ENCODE measurements at places on chromosomes 5 and 9.

- DNase-seq = no peak
These were observed 17.4 kb downstream of the FRMPD1 start for GRCh38 chr9:37668116-37668601.

DNA sequence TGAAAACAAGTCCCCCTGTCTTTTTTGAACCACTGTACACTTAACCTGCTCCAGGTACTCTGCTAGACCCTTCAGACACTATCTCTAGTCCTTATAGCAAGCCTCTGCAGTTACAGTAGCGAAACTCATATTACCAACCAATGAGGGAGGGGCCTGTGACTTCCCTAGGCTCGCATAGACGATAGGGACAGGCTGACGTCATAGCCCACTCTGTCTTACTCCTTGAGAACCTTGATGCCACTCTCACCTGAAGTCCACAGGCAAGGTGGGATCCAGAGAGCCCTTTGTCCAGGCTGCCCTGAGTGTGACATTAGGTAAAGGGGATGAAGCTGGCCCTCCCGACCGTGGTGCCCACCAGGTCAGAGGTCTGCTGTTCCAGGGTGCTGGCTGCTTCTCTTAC is 65.3 kb downstream of the ACTBL2 start:
- DNase-seq = no peak

- DNase-seq = no peak
These were observed 171.3 kb downstream of the EBF1 start for GRCh38 chr5:158928404-158928803.

- DNase-seq = no peak
These were observed 10.1 kb downstream of the SH3GL2 start for GRCh38 chr9:17588941-17589340.

- DNase-seq = no peak
These were observed 47.6 kb upstream of the GRHPR start for GRCh38 chr9:37374892-37375291.

GRCh38 chr5:134037160-134037559 is 32.4 kb upstream of the VDAC1 start:
- DNase-seq = no peak

DNA sequence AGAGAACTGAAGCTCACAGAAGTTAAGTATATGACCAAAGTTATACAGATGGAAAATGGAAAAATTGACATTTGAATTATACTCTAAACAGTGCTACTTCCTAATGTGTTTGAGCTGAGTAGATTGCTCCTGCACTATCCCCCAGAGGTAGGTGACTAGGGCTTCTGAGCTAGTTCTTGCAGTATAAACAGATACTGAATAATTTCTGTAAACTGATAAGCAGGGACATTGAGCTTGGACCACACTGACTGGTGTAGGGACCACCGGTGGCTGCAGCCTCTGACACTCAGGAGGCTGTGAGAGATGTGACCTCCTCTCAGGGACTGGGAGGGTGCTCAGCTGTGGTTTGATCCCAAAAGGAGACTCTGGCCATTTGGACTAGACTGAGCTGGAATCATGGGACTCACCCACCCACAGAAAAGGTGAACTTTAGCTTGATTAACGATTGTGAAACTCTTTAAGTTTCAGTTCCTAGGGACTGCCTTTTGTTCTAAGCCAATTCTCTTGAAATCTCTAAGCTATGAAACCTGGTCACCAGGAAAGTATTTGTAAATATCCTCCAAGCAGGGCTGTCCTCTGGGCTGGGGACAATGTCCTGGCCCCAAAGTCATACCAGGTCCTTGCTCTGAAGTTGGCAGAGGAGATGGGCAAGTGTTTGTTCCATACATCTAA is 291.5 kb downstream of the SEC61B start:
- DNase-seq = no peak

GRCh38 chr9:137872296-137872695 is 5.3 kb upstream of the CACNA1B start:
- DNase-seq = no peak

DNA sequence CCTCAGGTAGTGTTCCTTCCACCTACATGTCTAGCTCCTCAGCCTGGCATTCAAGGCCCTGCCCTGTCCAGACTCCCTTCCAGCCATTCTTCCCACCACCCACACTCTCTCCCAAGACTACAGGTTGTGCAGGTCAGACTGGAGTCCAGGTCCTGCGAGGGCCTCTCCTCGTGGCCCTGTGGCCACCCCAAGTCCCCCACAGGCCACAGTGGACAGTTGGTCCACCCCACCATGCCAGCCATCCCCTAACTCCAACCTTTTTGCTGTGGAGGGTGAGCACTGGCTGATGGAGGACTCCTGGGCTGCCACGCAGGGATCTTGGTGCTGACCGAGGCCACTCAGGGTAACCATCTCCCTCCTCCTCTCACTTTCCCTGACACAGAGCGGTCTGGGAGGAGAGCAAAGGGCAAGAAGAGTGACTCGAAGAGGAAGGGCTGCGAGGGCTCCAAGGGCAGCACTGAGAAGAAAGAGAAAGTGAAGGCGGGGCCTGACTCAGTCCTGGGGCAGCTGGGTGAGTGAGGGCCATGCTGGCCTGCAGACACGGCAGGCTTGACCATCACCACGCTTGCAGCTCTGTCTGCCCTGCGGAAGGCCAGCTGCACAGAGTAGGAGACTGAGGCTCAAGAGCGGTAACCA is 51.0 kb downstream of the JADE2 start:
- DNase-seq = no peak

GRCh38 chr9:120587328-120587727 is 7.4 kb upstream of the CDK5RAP2 start:
- no peak for DNase-seq

- no peak for DNase-seq
These were observed 20.0 kb downstream of the F2R start for GRCh38 chr5:76735762-76736545.

GRCh38 chr5:103119070-103119764 is 721 bp downstream of the GIN1 start:
- no peak for DNase-seq

DNA sequence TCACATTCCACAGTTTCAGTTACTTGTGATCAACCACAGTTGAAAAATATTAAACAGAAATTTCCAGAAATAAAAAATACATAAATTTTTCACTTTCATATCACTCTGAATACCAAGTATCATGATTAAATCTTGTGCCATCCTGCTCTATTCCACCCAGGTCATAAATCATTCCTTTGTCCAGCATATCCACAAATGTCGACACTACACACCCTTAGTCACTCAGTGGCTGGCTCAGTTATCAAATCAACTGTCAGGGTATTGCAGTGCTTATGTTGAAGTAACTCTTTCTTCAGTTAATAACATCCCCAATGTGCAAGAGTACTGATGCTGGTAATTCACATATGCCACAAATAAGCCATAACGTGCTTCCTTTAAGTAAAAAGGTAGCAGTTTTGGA is 115.7 kb downstream of the FBXL17 start:
- DNase-seq = no peak

DNA sequence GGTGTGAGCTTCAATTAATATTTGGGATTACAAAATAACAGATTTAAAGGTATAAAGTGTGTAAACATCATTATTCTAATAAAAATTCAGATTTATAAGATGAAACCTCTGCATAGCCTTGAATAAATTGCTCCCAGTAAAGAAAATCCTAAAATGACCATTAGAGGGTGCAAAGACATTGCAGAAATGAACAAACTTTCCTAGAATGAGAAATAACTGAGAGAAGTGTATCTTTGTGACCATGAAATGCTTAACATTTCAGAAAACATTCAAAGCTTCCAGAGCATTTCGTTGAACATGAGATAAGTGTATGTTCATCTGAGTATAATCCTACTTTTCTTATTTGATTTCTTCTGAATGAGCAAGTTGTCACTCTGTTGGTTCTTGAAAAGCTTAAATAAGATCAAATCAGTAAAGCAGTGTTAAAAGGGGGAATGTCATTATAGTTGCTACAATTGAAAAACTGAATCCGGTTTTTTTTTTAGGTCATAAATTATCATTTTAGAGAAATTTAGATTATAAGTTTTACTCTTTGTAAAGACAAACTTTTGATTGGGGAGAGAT is 24.7 kb upstream of the NUDT12 start:
- DNase-seq = peak; percentile 49

- no peak for DNase-seq
These were observed 44.4 kb downstream of the MAP1B start for GRCh38 chr5:72151646-72152045.

- DNase-seq = peak; percentile 50
These were observed 548.6 kb downstream of the CSNK1G3 start for GRCh38 chr5:124060413-124061067.

- DNase-seq = no peak
These were observed 17.6 kb upstream of the HEXB start for GRCh38 chr5:74667396-74667795.

DNA sequence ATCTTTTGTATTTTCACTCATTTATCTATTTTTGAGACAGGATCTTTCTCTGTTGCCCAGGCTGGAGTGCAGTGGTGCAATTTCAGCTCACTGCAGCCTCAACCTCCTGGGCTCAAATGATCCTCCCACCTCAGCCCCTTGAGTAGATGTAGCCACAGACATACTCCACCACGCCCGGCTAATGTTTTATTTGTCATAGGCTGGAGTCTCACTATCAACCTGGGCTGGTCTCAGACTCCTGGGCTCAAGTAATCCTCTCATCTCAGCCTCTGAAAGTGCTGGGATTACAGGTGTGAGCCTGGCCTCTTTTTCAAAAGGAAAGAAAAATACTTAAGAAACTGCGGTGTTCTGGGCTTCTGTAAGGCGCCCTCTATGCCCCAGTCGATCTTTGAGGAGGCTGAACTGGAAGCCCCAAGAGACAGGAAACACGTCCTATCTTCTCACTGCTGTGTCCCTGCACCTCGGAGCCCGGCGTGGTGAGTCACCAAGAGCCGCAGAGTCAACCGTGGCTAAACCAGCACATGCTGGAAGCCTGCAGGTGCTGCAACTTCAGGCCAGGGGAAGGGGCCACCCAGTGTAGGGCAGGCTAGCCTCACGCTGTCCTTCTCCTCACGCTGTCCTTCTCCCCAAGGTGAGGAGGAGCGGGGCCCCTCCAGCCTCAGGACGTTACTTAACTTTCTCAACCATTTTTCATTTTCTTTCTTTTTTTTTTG is 15.2 kb upstream of the LHX3 start:
- no peak for DNase-seq

GRCh38 chr9:126705767-126706697 is 92.3 kb downstream of the LMX1B start:
- DNase-seq = no peak

DNA sequence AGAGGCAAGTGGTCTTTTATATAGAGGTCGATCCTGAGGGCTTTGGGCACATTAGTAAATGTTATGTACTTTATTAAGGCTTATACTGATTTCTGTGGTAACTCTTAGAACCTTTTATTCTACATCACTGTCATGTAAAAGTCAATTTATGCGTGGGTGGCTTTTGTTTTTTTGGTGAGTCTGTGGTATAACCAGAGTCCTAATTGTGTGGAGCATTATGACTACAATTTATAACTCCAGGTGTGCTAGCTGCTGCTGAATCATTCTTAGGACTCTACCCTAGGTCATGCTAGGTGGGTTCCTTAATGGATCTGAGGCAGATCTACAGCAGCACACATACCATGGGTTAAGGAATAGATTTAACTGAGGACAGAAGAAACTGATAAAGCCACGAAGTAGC is 33.9 kb upstream of the KCNN2 start:
- DNase-seq = no peak

DNA sequence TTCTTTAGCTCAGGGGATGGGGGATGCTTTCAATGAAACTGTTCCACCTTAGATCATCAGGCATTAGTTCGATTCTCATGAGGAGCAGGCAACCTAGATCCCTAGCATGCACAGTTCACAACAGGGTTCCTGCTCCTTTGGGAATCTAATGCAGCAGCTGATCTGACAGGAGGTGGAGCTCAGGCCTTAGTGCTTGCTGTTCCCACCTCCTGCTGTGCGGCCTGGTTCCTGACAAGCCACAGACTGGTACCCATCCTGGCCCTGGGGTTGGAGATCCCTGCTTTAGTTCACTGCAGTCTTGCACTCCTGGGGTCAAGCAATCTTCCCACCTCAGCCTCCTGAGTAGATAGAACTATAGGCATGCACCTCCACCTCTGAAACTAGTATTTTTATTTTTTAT is 1369.8 kb upstream of the NUDT12 start:
- DNase-seq = no peak

- DNase-seq = no peak
These were observed 177.8 kb downstream of the NIPBL start for GRCh38 chr5:37054391-37054790.

GRCh38 chr5:50888751-50889150 is 222.3 kb downstream of the PARP8 start:
- no peak for DNase-seq

DNA sequence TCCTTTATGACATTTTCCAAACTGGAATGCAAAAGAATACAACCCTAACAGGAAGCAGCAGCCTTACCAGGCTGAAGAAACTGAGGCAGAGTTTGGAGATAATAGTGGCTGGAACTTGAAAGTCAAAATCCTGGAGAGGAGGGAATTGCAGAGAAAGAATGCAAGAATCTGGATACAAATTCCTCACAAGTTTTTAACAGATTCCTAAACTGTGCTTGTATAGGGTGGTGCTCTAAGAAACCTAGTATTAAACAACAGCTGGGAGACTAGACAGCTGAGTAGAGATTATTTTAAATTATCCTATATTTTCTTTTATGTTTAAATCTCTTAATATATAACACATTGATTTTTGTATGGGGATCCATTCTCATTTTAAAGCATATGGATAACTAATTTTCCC is 30.7 kb downstream of the INVS start:
- no peak for DNase-seq

- DNase-seq = no peak
These were observed 14.2 kb upstream of the NRARP start for GRCh38 chr9:137316012-137316981.

DNA sequence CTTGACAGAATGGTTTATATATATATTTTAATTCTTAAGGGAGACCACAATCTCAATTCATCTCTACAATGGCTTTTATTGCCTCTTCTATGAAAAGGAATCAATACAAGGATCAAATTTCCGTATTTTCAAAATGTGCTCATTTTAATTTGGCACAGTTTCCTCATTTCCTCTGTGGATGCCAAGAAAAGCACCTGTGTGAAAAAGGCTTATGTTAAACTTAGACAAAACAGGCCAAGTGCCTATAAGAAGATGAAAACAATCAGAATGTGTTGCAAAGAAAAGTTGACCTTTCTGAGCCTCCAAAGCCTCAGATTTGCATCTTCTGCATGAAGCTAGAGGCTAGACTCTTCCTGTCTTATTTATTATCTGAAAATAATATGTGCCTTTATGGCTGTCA is 173.7 kb upstream of the SLC12A2 start:
- DNase-seq = no peak

Measured in NCI-H345 (cell line).